NCI-H1092 (cell line): ENCODE measurements at places on chromosomes 5 and 9.

- no peak for DNase-seq
These were observed 169.8 kb downstream of the FBXL7 start for GRCh38 chr5:15669826-15670225.

DNA sequence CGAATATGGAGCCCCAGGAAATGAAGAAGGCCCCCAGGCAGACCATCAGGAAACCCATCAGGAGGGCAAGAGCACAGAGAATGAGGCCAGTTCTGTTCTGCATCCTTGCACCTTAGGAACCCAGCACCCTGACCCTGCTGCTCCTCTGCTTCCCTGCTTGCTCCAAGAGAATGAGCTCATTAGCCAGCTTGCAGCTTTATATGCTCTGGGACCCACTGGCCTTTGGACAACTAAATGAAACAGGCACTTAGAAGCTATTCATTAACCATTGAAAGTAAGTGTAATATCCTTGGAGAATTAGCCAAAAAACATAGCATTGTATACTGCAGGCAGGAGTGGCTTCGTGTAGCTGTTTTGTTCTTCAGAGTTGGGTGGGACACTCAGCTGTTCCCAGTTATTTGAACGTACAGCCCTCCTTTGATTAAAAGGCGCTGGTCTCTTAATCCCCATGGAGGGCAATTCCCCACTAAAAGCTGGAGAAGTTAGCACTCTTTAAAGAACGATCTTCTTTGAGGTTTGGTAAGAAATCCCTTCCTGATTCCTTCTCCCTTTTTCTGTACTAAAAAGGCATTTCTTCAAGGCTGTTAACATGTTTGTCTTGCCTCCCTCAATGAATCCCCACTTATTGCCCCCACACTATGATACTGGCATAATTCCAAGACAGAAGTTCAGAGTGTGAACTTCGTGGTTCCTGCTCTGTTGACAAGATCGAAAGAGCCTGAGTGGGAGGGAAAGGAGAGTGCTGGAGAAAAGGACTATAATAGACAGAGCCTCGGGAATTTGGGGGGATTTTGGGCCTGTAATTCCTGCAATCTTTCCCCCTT, at the start of gene TMEM252:
Gene TMEM252 (minus strand): TSS at position 172 of the 824 bp plus-strand sequence. CDS start 69 bp downstream, at position 103.
- no peak for DNase-seq

GRCh38 chr5:6633469-6634245, 417 bp downstream of the SRD5A1 start:
- no peak for DNase-seq

DNA sequence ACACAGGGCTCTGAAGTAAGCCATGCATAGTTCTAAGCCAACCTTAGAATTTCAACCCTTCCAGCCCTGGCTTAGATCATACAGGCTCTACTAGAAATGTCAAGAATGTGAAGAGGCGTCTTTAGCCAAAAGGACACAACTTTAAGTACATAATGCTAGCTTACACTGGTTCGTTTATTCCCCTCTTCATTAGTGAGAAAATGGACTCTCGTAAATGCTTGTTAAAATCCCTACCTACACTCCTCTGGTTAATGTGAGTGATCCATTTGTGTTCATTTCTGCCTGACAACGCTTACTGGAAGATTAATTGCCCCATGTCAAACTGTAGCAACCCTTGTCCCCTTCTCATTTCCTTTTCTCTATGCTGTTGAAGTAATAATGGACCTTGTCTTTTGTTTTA, 149.3 kb upstream of the POU5F2 start:
- DNase-seq = no peak

DNA sequence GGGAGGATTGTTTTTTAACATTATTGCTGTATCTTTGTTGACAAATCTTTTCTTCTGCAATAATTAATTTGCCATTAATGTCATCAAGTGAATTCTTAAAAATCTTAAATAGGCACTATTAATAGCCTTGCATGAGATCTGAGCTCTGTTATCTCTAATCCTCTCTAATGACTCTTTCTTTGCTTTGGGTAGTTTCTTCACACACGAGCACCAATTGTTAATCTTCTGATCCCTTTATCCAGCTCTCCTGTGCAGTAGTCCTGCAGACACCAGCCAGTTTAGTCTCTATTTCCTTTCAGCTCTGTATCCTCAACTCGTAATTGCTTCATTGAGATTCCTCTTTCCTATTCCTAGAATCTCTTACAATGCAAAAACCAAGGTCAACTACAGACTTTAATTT, 8.1 kb downstream of the SPINK14 start:
- DNase-seq = no peak

DNA sequence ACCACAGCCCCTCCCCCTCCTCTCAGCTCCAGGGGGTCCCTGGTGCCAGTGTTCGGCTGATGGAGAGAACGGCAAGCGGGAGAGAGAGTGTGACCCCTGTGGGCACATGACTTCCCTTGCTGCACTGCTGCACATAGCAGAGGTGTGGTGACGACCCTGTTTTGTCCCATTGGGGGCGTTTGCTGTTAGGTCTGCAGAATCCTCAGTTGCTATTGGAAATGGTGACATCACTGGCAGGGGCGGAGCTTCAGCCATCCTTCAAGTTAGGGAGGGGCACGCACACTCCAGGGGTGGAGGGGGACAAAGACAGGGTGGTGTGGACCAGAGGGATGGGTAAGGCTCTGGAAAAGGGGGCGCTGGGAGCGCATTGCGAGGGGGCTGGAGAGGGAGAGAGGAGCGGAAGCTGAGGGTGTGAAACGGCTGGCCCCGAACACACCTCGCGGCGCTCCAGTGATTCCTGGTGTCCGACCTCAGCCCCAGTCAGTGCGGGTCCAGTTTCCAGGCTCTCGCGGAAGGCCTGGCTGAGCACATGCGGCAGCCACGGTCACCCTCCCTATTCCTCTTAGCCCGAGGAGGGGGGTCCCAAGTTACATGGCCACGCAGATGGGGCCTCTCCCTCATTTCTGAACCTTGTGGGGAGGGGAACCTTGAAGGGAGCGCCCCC, 764 bp upstream of the GRIN1 start:
- no peak for DNase-seq

- DNase-seq = no peak
These were observed 900 bp upstream of the HAVCR2 start for GRCh38 chr5:157109744-157110143.

DNA sequence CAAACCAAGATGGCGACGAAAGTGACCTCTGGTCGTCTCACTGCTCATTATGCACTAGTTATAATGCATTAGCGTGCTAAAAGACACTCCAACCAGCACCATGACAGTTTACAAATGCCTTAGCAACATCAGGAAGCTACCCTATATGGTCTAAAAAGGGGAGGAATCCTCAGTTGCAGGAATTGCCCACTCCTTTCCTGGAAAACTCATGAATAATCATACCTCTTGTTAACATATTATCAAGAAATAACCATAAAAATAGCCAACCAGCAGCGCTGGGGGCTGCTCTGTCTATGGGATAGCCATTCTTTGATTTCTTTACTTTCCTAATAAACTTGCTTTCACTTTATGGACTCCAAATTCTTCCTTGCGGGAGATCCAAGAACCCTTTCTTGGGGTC, 595.7 kb upstream of the KLF4 start:
- no peak for DNase-seq

DNA sequence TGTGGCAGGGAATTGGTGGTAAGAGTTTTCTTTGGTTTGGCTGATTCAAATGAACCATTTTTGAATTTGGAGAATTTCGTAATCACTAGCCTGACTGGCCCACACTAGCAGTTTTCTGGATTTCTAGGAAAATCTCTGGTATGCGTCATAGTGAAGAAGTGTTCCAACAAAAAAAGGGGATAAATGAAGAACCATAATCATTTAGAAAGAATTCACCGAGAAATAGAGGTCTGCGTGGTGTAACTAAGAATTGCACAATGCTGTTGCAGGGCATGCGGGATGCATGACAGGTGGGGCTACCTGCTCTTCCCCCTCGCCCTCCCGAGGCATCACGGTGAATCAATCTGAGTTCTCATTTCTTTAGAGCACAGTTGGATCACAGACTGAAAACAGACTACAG, 232.3 kb upstream of the PAPPA start:
- DNase-seq = no peak

DNA sequence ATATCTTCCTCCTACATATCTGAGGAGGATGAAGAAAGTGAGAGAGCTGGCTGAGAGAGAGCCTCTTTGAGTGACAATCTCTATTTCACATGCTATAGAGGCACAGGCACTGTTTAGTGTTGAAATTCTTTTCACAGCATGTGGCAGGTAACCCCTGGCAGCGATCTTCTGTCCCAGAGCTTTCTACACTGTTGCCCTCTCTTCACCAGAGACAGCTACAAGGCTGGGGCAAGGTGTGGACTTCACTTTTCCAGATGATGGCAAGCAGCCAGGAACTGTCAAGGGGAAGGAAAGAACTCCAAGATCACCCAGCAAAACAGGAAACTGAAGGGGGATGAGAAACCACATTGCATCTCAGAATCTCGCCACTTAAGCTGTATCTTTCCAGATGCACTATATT, 205.2 kb downstream of the CAAP1 start:
- no peak for DNase-seq

DNA sequence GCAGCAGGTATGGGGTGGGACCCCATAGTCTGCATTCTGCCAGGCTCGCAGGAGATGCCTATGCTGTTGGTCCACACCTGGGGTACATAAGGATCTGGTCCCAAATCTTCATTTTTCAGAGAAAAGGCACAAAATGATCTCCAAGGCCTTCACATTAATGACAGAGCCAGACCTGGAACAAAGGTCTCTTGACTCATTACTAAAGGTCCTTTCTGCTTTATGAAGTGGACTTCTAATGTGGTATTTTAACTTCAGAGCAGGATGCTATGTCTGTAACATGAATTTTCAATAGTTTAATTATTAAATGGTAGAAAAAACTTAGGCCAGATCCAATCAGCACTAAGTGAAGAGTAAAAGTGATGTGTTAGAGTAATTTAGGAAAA, 38.0 kb downstream of the DMGDH start:
- no peak for DNase-seq

DNA sequence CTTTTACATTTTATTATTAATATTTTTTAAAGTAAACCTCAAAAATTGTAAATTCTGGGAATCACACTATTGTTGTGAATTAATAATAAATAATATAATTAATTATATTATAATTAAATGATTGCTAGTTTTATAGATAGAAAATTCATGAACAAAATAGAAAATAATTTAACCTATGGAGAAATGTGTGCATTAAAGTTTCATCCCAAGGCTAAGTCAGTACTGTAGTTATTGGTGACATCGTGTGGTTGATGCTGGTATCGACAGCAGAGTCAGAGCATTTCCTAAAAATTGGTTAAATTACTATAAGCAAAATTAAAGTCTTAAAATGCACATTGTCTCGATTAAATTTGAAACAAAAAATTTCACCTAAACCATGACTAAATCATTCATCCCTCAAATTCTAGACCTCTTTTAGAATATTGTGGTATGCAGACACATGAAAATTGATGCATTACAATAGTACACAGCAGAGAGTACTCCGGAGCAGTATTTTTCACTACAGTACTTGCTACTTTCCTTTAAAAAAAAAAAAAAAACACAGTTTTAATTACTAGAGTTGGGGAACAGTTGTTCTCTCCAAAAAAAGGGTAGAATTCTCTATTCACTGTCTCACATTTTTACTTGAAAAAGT, 73.9 kb downstream of the RORB start:
- peak; percentile 8 for DNase-seq

GRCh38 chr9:21812946-21813568, 10.6 kb downstream of the MTAP start:
- DNase-seq = no peak

DNA sequence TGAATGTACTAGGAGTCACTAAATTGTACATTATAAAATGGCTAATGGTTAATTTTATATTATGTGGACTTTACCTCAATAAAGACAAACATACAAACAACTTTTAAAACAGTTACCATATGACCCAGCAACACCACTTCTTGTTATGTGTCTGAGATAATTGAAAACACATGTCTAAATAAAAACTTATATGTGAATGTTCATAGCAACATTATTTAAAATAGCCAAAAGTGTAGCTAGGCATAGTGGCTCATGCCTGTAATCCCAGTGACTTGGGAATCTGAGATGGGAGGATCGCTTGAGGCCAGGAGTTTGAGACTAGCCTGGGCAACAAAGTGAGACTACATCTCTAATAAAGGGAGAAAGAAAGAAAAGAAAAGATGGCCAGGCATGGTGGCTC, 22.9 kb downstream of the SLC35A4 start:
- DNase-seq = no peak

DNA sequence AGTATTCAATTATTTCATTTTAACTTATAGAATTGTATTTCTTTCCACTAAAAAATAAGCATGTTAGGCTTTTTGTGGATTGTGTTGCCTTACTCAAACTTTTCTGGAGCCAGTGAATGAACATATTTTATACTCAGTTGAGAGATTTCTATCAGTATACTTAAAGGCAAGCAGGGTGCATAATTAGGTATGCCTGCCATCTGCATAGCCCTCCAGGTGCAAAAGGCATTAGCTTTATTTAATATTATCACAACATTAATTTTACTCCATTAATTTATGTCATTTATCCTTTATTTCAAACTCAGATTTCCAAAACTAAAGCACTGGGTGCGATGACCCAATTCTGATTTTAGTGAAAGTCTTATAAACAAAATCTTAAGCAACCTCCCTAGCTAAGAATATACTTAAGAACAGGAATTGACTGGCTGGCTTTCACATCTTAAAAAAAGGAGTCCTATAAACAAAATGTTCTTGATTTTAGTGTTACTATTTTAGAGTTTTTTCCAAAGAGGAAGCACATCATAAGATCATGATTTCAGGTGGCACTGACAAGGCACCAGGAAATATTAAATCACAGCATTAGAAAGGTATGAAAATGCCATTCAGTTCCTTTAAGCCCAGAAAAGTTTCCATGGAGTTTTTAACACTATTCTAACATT, 178.4 kb downstream of the MPDZ start:
- no peak for DNase-seq

DNA sequence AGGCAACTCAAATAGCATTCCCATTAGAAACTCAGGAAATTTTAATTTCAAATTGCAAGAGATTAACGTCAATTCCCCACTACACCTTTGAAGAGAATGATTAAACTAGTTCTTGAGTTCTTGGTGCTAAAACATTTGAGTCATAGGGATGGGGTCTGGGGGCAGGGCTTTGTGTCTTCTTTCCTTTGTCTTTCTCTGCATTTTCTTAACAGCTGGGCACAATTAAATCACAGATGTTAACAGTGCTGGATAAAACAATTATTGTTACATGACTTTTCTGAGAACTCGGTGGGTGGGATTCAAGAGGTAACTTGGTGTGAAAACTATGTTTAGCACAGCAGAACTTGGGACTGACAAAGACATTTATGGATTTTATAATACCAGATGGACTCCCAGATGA, 351.9 kb upstream of the TNC start:
- DNase-seq = no peak

GRCh38 chr9:135307300-135307699, 172.3 kb upstream of the PPP1R26 start:
- no peak for DNase-seq
